Articular chondrocyte of knee joint (primary cell): ENCODE measurements at places on chromosomes 7 and 10. TPM values are rescaled to one million over a fixed set of nuclear protein-coding genes. Genes with fewer than 3 reads are reported as not detected.

FGFR2 gene
- total RNA-seq = 53.6 and 64.0 TPM in 2 replicates

RADIL gene
- total RNA-seq = 1.0 and 1.6 TPM in 2 replicates

SPDYE6 gene
- not detected in 2 replicates for total RNA-seq

ZNF488 gene
- 0.11 and 0.13 TPM in 2 replicates for total RNA-seq
